ENCODE measurements at places on chromosomes 2 and 18. TPM values are rescaled to one million over a fixed set of nuclear protein-coding genes. Genes with fewer than 3 reads are reported as not detected.

The ARHGEF33 gene
- 0.15 TPM for total RNA-seq

DNA sequence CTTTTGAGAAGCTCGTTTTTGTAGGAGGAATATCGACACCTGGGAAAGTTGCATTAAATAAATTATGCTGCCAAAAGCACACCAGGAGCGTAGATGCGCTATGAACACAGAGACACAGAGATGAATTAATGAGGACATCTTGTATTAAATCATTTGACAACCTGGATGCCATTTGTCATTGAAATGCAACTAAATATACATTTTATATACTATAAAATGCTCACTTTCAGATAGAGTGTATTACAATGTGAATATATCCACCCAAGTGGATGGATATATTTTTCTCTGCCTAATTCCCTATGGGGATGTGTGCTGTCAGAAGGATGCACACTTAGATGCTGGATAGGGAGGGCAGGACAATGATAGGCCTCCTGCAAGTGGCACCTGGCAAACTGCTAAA, 426.2 kb downstream of the RIT2 start:
- DNase-seq = no peak

- no peak for DNase-seq
Observed at GRCh38 chr18:55179425-55179824, 220.2 kb upstream of the CCDC68 start.

- DNase-seq = no peak
Observed at GRCh38 chr2:88139203-88139702, 11.4 kb upstream of the FABP1 start.

DNA sequence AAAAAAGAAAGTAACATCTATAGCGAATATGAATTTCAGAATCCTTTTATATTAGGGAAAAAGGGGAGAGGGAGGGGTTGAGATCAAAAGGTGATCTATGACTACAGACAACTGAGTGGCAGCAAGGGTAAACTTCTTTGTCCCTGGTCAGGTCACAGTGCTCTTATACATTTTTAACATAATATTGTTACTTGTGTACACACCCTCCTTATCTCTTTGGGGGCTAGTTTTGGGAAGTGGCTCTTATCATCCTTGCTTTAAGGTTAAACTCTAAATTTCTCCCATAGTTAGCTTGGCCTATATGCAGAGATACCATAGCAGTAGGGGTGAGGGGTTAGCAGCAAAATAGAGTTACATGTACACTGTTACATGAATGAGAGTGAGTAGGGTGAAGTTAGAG, 31.6 kb upstream of the ATG16L1 start:
- DNase-seq = no peak

DNA sequence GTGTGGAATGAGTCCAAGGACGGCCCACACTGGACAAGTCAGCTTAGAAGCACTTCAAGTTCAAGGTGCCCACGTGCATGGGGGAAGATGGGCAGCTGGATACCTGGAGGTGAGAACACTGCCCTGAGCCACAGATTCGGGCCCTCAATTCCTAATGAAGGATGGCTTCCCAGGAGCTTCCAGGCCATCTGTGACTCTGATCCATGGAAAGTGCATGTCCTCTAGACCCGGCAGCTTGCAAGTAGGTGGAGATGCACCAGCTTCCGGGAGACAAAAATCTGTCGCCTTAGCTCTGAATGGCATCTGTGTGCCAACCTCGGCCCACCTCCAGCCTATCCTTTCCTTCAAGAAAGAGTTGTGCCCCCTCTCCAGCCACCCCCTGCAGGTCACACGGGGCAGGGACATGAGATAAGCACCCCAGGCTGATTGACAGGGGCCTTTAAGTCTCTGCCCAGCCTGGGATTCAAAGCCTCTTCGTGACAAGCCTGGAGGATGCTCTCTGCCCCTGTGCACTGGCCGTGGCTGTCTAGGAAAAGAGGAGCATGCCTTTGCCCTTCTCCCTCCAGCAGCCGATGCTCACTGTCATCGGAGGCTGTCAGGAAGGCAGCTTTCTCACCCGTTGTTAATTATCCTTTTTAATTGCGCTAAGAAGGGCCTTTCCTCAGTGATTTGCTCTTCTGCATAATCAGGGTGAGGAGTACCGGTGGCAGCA, 65.5 kb downstream of the BIN1 start:
- DNase-seq = no peak

- no peak for DNase-seq
Observed at GRCh38 chr2:11236335-11236734, 81.1 kb downstream of the SLC66A3 start.

GRCh38 chr2:79832511-79833234, 319.8 kb downstream of the CTNNA2 start:
- DNase-seq = no peak

The GALNT13 gene
- not detected for total RNA-seq

DNA sequence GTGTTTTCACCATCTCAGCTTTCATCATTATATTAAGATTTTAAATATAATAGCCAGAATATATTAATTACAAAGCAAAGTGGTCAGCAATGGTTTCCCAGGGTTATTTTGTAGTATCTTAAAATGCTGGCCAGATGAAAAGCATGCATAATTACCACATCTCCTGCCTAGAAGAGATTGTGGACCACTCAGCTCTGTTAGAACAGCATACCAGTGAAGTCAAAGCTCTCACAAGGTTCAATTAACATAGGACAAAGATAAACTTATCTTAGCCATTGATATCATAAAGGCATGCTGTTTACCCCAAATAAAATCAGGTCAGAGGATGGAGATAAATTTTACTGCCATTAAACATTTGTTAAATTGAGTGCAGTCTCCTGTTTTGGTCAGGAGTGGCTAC, 19.3 kb upstream of the PDE1A start:
- no peak for DNase-seq

DNA sequence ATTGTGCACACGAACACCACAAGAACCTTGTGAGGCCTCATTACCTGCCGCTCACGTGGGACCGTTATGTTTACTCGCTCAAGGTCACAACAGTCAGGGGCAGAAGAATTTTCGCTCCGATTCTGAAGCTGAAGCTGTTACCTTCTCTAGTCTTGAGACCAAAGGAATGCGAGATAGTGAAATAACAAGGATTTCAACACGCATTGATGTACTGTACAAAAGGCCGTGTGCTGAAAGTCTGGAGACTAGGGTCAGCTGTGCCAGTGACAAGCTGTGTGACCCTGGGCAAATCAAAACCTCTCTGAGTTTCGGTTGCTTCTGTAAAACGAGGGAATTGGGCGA, 583 bp downstream of the NEMP2 start:
- no peak for DNase-seq

GRCh38 chr2:269356-270030, 4.7 kb downstream of the ACP1 start:
- no peak for DNase-seq

DNA sequence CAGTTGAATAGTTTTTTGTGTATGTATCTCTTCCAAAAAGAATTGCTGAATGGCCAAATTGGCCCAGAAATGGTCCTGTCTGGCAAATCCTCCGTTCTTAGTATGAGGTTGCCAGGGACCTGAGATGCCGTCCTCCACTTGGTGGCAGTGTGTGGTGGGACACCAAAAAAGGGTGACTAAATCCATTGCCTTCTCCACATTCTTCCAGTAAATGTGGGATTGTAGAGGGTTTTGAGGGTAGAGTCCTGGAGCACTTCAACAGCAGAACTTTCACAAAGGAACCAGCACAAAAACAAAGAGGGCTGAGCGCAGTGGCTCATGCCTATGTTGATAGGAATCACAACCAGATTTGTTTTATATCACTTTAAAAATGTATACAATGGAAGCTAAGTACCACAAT, 199.9 kb downstream of the BCL2 start:
- peak; percentile 64 for DNase-seq

The COL4A4 gene
- 4.6 TPM for total RNA-seq

DNA sequence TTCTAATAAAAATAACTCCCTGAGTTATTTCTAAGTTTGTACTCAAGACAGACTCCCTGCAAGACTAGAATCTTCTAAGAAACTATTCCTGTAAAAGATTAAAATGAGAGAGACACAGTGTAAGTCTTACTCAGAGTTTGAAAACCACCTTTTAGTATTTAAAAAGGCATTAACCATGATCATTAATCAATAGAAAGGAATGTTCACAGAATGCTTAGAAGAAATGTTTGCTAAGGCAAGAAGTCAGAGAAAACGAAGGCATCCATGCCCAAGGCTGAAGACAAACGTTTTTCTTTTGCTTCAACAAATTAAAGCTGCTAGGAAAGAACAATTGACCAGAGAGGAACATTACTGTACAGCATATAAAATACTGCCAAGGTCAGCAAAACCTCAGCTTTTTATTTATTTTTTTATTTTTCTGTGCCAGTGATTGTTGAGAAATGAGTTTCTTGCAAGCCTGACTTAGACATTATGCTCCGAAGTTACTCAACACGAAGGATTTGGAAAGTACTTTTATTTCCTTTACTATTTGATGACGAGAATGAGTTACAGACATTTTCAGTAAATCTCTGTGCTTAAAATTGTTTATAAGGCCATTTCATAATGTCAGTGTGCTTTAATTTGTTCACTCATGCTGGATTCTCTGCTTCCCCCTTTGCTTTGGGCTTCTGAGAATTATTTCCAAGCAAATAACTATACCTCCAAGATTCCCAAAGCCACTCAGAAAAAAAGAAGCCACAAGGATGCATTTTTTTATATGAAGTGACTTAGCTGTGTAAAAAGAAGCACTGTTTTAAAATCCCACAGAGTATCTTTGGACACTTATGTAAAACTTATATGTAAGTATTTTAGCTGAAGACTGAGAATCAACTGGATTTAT, 20.5 kb downstream of the RND3 start:
- DNase-seq = no peak

DNA sequence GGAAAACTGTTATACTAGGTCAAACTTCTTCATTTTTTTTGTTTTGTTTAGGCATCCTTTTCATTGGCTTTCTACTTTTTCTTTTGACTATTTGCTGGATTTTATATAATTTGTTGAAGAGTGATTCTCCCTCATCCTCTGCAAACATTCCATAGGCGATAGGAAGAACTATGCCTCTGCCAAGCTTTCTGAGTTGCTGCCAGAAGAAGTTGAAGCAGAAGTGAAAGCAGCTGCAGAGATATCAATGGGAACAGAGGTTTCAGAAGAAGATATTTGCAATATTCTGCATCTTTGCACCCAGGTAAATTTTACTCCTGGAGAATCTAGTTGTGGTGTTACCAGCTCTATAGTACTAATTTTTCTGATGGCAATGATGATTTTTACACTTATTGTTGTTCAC, 25.4 kb downstream of the NOP58 start:
- DNase-seq = no peak

- DNase-seq = no peak
Observed at GRCh38 chr2:120870467-120870788, 134.8 kb downstream of the GLI2 start.

DNA sequence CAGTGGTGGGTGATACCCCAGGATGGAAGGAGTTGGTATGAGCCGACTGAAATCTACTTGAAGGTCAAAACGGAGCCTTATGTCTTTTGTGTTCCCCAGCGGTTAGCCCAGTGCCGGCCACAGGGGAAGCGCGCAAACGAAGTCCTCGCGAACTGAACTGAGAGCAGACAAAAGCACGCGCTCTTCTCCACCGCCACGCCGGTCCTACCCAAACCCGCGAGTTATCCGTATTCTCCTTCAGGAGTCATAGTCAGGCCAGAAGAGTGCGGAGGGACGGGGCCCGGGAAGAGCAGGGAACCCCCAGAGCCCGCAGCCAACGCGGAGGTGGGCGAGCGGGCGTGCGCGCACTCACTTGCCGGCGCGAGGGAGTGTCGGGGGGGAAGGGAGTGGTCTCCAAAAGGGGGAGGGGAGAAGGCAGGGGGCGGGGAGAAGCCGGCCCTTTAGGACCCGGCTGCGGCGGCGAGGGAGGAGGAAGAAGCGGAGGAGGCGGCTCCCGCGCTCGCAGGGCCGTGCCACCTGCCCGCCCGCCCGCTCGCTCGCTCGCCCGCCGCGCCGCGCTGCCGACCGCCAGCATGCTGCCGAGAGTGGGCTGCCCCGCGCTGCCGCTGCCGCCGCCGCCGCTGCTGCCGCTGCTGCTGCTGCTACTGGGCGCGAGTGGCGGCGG, at the start of gene IGFBP2:
TSS of gene IGFBP2 (plus strand) at position 469 of the 664 bp plus-strand sequence. CDS start at position 573, 104 bp downstream.
- DNase-seq = peak; percentile 30

The RAB11FIP5 gene
- total RNA-seq = 20.9 TPM

The NEU2 gene
- total RNA-seq = not detected

DNA sequence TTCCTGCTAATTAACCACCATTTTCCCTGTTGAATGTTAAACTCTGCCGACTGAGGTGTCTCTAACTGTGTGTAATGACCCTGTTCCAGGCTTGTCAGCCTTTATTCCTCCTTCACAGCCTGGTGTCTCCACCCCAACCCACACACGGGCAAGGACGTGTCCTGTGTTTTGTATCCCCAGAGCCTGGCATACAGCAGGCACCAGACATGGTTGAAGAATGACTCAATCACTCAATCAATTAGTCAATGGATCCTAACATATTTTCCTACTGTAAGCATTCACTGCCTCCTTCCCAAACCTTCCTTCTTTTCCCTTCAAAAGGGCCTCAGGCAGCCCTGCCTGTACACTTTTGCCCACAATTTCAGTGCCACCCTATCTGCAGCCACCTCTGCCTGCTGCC, 2.7 kb upstream of the TNS1 start:
- DNase-seq = no peak

DNA sequence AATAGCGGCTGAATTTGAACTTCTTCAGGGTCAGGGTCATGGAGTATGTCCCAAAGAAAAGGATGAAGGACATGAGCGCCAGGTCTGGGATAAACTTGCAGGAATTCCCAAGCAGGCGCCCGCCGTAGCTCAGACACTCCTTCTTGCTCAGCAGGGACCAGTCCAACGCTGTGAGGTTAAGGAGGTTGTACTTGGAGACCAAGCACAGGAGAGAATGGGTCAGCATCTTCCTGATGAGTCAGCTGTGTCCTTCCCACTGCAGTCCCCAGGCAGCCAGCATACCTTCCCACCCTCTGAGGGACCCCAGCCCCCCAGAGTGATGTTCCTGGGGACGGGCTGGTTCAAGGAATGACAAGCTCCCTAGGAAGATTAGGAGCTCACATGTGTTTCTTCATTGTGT, 40.9 kb downstream of the MTHFD2 start:
- DNase-seq = no peak

DNA sequence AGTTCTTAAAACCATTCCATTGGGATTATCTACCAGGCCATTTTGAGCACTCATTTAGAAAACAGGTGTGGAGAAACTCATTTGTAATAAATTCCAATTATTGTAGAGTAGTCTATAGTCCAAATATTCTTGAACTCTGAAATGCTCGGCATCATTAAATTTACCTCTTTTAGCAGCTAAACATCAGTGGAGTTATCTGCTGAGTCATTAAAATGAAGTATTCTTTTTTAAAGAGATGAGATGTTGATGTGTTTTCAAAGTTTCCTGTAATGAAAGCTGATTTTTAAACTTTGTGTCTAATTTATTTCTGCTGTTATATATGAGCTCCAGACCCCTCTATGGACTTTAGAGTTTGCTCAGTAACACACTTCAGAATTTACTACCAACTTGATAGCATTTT, 1635.2 kb downstream of the SUCLG1 start:
- DNase-seq = no peak

DNA sequence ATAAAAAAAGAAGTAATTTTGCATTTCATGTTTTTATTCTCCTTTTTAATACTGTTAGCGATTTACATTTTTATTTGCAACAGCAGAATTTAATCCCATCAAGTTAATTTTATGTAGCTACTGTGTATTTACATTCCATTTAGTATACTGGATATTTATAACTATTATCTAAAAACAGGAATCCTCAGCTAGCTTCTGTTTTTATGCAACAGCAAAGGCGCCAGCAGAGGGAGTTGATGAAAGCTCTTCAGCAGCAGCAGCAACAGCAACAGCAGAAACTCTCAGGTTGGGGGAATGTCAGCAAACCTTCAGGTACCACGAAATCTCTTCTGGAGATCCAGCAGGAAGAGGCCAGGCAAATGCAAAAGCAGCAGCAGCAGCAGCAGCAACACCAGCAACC, 26.2 kb upstream of the SNORC start:
- no peak for DNase-seq

GRCh38 chr2:198146346-198146940, 342.1 kb downstream of the PLCL1 start:
- DNase-seq = no peak

The FTCDNL1 gene
- 25.7 TPM for total RNA-seq
